ENCODE measurements at places on chromosomes 5 and 9.

DNA sequence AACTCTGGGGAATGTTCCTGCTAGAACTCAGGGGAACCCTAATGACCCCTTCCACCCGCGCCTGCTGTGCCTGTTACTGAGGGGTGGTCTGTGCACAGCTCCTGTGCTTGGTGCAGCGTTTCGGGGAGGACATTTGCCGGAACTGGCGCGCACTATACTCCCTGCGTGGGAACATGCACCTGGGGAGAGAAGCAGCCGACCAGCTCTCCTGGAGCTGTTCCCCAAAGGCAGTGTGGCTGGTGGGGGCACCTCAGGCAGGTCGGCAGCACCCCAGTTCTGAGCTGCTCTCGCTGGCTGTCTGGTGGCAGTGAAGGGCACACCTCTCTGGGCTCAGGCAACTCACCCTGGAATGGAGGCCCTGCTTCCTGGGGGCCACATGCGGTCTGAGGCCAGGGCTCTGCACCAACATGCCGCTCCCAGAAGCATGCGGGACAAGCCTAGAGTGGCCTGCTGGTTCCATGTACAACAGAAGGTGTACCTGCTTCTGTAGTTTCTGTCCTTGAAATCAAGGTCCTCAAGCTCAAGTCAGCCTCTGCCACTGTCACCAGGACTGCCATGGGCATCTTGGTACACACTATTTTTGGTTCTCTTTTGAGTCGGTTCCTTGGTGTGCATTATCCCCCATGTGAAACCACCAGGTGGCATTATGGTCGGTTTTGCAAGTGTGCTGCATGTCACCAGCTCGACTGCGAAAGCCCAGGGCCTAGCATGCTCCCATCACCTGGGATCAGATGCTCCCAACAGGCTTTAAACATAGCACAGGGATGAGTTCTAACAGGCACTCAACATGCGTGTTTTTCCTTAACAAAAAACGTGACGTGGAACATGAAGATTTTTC is 7.8 kb upstream of the MRNIP start:
- DNase-seq, result no peak

GRCh38 chr5:620586-621180 is 8.5 kb downstream of the CEP72 start:
- no peak for DNase-seq

DNA sequence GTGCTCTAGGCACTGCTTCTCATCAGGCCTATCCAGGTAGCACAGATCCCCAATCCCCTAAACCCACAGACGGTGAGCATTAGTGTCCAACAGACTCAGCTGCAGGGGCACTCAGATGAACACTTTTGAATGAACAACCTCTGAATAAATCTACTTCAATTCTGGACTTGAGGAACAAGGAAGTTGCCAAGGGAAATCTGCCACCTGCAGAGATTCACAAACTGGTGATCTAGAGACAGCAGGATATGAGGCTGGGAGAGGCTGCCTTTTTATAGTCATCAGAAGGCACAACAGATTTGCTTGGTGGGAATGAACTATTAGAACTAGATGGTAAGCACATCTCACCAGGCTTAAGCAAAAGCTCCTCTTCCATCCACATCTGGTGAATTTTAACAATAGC is 7.0 kb upstream of the HK3 start:
- DNase-seq, result no peak

DNA sequence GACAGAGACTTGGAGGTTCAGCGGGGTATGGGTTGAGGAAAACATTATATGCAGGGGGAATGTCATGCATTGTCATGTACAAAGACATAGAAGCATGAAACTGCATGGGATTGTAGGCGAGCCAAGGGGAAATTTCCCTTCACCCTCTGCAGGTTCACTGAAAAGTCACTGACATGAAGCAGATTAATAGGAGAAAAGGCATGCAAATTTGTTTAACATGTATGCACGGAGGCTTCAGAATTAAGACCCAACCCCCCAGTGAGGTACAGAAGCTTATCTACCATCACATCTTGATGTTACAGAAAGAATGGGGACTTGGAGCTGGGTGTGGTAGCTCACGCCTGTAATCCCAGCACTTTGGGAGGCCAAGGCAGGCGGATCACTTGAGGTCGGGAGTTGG is 18.5 kb downstream of the NIM1K start:
- no peak for DNase-seq

DNA sequence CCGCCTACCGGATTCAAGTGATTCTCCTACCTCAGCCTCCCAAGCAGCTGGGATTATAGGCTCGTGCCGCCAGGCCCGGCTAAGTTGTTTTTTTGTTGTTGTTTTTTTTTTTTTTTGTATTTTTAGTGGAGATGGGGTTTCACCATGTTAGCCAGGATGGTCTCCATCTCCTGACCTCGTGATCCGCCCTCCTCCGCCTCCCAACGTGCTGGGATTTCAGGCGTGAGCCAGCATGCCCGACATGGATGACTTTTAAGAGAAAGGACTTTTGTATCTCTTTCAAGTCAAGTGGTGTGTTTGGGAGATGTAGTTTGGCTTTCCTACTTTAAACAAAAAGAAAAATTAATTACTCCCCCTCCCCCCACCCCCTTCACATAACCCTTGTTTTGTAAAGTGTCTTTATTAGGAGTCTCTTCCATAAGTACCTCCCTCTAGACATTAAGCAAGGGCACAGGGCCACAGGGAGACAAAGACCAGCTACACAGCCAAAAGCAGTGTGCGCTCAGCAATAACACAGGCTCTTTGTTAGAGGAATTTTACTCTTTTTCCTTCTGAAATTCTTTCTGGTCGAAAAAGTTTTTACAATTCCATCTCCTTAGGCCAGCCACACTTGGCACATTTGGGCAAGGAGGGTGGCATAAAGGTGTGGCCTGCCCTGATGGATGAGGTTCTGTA is 31.2 kb downstream of the JAKMIP2 start:
- peak; percentile 88 for DNase-seq

DNA sequence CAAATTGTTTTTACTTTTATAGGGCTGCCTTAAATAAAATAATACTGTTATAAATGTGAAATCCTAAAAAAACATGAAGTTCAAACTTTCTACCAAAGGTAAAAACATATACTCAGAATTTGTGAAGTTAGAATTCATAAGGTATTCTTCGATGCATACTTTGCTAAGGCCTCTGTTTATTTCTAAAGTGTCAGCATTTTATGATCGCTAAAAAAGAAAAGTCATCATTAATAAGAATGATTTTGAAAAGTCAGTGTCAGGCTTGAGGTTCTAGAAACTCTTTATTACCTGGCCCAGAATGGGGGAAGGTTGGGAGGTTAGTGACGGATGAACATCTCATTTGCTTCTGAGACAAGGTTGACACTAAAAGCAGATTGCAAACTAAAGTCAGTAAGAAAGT is 26.2 kb upstream of the NADK2 start:
- DNase-seq, result no peak

DNA sequence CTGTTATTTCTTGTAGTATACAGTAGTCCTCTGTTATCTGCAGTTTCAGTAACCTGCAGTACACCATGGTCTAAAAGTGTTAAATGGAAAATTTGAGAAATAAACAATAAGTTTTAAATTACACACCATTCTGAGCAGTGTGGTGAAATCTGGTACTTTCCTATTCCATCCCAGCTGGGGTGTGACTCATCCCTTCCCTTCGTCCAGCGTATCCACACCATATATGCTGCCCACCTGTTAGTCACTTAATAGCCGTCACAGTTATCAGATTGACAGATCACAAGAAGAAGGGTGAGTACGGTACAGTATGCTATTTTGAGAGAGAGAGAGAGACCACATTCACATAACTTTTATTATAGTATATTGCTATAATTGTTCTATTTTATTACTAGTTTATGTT is 28.9 kb downstream of the FAM151B start:
- DNase-seq, result no peak

GRCh38 chr9:36357639-36358038 is 42.4 kb downstream of the RNF38 start:
- no peak for DNase-seq

DNA sequence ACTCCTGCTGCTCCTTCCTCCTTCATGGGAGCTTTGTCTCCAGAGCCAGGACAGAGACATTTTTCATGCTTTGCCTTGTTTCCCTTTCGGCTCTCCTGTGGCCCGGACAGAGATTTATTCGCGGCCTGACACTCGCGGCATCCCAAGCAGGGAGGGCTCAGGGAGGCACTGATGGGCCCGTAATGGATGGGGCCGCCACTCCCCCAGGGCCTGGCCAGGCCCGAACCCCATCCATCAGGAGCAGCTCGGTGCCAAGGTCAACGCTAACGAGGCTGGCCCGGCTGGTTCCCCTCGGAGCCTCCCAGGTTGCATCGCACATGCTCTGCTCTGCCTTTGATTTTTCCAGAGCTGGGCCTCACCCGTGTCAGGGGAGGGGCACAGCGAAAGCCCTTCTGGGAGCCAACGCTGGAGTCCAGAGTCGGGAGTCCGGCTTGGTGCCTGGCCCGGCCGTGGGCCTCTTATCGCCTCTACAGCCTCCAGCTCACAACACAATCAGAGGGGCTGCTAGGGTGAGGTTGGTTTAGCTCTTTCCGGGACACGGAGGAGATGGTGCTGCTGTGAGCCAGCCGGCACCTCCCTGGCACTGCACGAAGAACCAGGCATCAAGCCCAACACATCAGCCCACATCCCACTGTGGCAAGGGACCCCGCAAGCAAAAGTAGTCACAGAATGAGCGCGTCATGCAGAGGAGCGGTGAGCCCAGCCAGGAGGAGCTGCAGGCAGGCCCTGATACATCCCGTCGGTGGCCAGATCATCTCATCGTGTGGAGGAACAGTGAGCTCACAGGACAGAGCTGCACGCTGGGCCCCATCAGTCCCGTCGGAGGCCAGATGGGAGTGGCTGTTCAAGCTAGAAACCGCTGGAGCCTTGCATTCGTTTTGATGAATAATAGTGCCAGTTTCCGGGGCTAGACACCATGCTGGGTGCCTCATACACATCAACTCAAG is 72.2 kb upstream of the BARHL1 start:
- DNase-seq, result no peak

DNA sequence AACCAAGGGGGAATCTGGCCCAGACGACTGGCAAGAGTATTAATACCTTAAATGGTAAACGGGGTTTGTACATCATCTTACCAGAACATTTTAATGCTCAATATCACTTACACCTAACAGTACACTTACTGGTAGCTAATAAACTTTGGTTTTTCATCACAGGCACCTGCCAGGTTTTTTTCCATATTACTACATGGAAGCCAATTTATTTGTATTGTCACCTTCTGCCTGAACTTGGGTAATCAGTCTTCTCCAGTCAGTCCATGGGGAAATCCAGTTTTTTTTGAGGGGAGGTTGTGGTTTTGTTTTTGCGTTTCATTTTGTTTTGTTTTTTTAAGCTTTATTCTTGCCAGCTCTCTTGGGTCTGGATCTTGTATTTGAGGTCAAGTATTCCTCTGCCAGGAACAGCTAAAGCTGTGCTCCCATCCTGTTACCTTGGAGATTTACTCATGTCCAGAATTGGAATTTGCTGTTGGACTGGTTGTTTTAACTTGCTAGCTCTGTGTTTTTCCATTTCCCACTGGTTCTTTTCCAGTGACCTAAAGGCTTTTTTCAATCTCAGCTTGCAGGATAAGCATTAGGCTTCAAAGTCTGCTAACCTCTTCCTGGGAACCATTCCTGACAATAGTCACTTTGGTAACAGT is 11.1 kb upstream of the NADK2 start:
- no peak for DNase-seq

DNA sequence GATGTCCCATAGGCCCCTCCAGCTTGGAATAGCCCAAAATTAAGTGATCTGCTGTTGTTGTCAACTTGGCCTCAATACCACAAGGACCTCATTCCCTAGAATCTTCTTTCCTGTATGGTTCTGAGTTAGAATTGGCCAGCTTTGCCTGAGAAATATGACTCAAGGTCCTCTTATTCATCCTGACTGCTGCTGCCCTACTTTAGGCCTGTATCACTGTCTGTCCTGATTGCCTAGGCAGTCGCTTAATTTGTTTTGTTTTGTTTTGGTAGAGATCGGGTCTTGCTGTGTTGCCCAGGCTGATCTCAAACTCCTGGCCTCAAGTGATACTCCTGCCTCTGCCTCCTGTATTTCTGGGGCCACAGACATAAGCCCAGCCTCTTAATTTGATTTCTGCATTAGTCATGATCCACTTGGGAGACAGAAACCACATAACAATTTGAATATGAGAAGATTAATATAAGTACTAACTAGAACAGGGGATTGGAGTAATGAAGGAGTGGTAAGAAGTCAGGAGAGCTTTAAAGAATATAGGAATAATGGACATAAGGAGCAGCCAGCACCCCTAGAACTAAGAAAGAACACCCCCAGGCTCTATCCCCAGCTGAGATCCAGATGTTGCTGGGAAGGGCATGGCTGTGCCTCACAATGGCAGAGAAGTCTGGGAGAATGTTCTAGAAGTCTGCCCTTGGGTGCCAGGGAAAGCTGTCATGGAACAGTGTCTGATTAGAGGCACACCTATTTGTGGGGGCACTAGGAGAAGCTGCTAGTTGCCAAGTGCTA is 4.6 kb downstream of the TEX53 start:
- DNase-seq, result no peak

- no peak for DNase-seq
These were observed 2.1 kb upstream of the GLIS3 start for GRCh38 chr9:4301971-4302427.

DNA sequence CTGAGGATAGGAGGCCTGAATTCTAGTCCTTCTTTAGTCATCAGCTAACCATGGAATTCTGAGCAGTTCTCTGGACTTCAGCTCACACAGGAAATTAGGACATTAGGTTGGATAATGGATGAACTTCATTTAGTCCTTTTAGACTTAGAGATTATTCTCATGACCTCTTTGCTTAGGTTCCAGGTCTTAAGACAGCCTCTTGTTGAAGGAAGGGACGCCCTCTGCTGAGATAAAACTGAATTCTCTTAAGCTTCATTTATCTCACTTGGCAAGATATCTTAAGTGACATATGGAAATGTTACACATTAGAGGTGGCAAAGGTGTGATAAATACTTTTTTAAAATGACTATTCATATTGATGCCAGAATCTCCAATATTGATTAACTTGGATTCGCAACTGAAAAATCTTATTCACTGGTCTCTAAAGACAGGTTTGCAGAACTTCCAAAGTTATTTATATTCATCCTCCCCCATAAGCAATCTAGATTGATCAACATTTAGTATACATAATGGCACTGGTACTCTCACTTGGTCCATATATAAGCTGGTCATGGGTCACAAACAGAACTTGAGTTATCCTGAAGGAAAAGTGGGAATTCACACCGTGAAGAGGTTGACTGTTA is 16.9 kb upstream of the ZNF366 start:
- DNase-seq, result no peak

- DNase-seq, result no peak
These were observed 73.0 kb upstream of the SPOCK1 start for GRCh38 chr5:137572042-137572695.
